ENCODE measurements at places on chromosomes 11 and 22.

DNA sequence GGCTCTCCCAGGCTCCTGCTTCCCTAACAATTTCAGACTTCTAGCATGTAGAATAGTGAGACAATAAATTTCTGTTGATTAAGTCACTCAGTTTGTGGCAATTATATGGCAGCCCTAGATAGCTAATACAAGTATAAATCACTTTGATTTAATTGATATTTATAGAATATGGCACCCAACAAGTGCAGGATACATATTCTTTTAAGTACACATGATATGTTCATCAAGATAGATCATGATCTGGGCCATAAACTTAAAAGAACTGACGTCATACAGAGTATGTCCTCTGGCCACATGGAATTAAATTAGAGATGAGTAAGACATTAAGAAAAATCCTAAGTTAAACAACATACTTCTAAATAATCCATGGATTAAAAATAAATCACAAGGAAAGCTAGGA is 67.5 kb upstream of the AMOTL1 start:
- no peak for DNase-seq

GRCh38 chr11:3840004-3840869 is 522 bp downstream of the RHOG start:
- no peak for DNase-seq

DNA sequence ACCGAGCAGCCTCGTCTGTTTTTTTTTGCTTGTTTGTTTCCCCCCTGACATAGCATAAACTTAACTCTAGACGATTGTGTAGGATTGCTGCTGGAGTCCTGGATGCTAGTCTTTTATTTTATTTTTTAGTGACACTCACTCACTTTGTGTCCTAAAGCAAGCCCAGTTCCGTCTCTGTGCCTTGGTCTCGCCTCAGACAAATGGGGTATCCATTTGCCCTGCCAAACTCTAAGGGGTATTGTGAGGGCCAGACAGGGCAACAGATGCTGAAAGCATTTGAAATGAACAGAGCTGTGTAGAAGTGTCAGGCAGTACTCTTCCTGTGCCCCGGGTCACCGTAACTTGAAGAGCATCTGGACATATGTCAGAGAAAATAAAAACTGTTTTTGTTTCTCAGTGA is 34.8 kb upstream of the DKK3 start:
- DNase-seq: no peak

DNA sequence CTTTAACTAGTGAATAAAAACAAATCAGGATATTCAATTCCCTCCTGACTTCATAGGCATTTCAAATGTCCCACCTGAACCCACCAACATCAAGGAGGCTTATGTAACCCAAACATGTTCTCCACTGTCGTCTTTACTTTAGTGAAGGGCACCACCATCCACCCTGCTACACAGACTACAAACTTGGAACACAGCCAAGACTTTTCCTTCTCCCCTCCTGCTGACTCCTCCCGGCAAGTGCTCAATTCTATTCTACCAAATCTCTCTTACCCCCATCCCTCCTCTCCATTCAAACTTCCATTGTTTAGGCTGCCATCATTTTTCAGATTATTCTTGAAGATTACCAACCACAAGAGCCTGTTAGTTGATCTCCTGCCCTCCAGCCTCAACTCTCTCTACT is 24.3 kb downstream of the SAAL1 start:
- no peak for DNase-seq

GRCh38 chr11:94650756-94651155 is 83.6 kb downstream of the PIWIL4 start:
- peak; percentile 44 for DNase-seq

DNA sequence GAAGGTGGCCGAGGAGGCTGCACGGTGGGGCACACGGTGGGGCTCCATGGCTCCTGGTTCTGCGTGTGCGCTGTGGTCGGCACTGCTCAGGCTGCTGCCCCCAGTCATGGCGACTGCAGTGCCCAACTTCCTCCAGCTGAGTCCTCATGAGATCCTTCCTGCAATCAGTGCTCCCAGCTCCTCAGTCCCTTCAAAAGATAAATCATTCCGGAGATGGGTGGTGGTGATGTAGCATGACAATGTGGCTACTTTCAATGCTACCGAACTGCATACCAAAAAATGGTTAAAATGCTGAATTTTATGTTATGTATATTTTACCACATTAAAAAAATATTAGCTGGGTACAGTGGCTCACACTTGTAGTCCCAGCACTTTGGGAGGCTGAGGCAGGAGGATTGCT is 14.1 kb upstream of the VPREB1 start:
- DNase-seq: no peak

DNA sequence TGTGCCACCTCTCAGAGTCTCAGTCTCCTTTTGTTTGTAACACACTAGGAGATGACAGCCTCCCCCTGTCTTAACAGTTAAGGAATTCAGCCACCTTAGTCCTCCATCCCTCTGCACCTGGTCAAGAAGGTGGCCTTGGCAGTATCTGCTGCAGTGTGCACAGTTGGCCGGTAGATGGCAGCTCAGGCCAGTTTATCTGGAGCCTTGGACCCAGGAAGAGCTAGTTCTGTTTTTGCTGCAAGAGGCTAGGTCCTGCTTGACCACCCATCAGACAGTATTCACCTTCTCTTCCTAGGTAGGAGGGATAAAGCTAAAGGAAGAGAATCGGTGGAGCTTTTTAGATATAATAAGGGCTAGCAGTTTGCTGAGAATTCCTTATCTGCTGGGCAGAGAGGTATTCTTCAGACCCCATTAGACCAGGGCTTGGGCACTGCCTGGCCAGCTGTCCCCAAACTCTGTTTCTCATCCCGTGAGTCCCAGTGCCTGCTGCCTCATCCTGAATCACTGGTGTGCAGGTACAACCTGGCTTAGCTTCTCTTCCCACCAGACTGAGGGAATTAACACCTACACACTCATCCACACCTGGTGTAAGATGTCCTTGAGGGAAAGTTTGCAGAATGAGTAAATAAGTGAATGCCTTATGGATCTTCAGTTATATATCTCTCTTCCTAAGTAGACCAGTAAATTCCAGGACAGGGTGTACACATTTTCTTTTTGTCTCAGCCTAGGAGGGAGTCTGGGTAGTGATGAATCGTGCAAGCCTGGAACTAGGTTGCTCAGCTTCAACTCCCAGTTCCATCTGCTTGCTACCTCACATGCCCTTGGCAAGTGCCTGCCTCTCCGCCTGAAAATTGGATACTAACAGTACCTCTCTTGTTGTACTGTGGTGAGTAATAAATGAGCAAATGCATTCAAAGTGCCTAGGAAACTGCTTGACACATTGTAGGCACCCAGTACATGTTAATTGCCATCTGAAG is 70.8 kb upstream of the NARS2 start:
- DNase-seq: peak; percentile 48

GRCh38 chr11:35672608-35673007 is 10.0 kb downstream of the TRIM44 start:
- no peak for DNase-seq

- no peak for DNase-seq
Measured at GRCh38 chr11:7490535-7490934, 5.2 kb downstream of the OLFML1 start.

- DNase-seq: no peak
Measured at GRCh38 chr11:2853997-2854560, 31.5 kb downstream of the CDKN1C start.

DNA sequence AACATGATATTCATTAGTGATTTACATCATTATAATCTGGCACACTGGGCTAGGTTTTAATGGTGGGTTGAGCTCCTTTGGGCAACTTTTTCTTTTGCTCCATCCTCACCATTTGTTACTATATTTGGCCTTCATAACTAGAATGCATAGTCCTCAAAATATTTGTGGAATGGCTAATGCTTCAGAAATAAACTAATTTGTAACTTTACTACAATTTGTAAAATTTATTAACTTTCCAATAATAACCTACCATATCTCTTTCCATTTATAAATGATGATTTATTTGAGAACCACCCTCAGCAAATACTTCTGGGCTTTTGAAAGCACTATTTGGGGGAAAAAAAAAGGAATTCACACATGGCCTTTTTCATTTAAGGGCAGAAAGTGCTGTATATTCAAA is 79.7 kb downstream of the LARGE2 start:
- no peak for DNase-seq

DNA sequence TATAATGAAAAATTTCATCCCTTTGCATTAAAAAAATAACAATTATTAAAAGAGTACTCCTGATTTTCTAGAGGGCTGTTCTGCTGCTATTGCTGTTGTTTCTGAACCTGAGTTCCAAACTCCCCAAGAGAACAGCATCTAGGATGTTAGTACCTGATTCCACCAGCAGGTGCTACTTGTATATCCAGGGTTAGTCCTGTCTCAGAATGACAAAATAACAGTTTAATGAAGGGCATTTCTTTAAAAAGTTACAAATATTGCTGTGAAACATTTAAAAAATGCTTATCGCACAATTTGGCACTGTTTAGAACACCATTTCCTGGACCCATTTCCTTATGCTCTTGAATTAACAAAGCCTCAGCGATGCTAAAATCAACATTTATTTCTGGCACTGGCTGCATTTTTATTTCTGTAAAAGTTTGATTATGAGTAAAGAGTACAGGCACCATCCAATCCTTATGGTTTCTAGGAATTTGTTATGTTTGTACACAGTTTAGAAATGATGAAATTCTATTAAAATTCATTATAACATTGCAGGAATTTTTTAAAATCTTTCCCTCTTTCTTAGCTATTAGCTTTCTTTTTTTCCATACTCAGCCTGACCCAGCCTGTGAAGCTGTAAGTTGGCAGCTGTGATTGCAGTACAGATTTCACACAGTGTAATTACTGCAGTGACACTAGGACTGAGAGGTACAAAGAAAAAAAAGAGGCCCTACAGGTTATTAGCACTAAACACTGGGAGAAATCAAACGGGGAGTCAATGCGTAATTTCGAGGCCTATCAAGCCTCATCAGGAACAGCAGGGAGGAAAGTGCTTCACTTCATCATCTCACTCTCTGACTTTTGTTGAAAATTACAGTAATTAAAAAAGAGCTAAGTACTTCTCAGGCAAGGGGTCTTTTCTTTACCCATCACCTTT is 208.8 kb downstream of the DCDC1 start:
- no peak for DNase-seq

GRCh38 chr11:115360186-115360824 is 143.9 kb downstream of the CADM1 start:
- DNase-seq: no peak

DNA sequence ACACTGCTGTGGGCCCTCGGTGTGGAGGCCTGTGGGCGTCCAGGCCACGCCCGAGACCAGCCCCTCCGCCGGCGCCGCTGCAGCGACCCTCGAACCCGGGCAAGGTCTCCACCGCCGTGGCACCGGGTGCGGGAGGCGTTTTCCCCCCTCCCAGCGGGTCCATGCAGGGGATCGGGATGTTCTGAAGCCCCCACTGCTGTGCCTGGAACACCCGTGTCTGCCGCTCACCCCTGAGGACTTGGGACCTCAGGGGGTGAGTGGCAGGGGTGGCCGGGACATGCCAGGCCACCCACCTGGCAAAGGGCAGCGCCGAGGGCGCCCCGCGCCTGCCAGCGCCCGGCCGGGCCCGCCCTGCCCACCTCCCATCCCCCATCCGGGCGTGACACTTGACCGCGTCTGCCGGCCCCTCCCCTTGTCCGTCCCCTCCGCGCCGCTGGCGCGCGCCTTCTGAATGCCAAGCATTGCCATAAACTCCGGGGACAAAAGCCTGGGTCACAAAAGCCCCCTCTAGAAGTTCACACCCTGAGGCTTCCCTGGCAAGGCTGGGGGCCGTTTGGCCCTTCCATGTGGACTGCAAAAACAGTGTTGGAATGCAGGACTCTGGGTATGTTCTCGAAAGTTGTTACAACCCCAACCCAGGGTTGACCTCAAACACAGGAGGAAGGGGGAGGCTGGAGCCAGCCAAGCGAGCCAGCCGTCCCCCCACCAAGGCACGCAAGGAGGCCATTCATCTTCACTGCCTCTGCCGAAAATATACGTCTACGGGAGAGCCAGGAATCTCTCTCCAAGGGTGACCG is 819 bp upstream of the KCNQ1OT1 start:
- DNase-seq: no peak

DNA sequence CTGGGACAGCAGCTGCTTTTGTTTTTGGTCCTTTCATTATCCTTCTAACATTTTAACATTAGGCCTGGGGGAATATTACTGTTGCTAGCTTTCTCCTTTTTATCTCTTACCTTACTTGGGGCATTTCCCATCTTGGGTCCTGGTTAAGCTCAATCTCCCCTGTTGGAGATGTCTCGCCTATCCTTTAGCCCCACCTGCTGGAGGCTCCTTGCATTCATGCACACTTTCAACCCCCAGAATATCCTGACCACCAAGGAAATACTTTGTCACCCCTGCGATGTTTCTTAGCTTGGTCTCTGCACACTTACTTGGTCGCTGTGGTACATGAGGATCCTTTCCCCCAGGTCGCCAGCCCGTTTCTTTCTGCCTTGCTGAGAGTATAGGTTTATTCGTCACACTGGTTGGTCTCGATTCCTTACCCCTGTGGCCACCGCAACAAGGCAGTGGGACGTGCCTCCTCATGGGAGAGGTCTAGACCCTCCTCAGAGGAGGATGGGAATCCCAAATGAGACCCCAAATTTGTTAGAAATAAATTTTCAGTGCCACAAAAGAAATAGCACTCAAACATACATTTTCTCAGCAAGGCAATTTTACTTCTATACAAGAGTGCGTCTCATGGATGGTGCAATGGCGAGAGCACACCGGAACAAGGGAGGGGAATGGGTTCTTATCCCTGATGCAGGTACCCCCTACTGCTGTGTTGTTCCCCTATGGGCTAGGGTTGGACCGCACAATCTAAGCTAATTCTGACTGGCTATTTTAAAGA is 5.4 kb upstream of the TXN2 start:
- no peak for DNase-seq

DNA sequence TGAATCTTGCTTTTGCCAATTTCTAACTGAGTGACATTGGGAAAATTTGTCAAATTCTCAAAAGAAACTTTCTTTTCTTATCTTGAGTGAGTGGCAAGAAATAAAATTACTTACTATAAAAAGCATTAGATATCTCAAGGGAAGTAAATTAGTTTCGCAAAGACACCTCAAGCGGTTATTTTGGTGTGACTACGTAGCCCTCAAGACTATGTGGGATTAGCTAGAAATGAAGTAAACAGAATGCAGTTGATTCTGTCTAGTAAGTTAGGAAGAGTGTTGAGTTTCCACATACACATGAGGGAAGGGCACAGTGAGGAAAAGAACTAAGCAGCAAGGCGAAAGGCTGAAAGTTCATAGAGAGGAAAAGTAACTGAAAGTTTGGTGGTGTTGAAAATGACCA is 28.3 kb upstream of the MS4A6A start:
- DNase-seq: no peak

DNA sequence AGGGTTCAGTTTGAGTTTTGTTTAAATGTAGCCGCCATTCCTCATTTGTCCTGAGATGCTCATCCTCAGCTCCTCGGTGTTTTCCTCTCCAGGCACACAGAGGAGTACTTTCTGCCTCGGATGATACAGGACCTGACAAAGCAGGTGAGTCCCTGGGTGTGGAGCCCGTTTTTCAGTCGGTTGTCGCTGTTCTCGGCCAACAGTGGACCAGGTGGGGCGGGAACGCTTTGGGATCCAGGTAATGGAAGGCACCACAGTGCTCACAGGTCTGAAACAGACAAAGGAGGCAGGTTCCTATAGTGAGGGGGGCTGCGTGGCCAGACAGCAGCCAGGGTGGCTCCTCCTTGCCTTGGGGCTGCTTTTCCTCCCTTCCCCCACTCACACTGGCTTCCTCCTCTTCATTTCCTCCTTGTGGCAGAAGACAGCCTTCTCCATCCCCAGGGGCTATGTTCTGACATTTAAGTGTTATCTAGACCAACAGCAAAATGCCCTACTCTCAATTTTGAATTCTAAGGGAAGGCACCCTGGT is 19.4 kb downstream of the NADSYN1 start:
- no peak for DNase-seq

Data from AG04450 (cell line).